ENCODE measurements at places on chromosomes 7 and 10.

DNA sequence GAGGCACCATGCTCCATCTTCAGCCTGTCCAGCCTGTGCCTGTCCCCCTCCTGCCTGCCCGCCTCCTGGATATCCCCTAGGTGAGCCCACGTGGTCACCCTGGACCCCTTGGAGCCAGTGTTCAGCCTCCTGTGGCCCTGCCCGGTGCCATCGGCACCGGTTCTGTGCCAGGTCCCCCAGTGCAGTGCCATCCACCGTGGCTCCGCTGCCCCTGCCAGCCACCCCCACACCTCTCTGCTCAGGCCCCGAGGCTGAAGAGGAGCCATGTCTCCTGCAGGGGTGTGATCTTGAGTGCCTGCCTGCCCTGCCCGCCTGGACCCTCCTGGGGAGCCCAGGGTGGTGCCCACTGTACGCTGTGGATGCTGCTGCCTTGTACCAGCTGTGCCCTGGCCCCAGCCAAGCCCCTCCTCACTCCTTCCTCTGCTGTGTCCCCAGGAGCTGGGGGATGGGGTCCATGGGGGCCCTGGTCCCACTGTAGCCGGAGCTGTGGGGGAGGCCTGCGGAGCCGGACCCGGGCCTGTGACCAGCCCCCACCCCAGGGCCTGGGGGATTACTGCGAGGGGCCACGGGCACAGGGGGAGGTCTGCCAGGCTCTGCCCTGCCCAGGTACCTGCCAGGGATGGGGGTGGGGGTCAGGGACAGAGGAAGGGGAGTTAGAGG is 26.2 kb upstream of the ZNF862 start:
- DNase-seq: no peak

DNA sequence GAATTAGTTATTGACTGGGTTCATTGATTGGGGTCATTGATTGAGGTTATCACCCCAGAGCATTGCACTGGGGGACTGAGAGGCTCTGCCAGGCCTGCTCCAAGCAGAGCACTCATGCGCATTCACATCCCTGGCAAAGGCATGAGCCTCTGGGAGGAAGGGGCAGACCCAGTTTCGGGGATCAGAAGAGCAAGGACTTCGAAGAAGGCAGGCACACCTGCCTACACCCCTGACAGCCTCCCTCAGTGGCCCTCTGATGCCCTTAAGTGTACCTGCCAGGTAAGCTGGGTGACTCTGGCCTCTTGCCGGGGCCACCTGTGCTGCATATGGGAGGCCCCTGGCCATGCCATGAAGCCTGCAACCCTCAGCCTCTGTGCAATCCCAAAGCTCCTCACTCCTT is 181.1 kb downstream of the PTPN20 start:
- DNase-seq: no peak

- no peak for DNase-seq
Measured at GRCh38 chr7:98235901-98236300, 16.1 kb downstream of the TECPR1 start.

GRCh38 chr10:34126371-34127151 is 688.5 kb downstream of the PARD3 start:
- no peak for DNase-seq

DNA sequence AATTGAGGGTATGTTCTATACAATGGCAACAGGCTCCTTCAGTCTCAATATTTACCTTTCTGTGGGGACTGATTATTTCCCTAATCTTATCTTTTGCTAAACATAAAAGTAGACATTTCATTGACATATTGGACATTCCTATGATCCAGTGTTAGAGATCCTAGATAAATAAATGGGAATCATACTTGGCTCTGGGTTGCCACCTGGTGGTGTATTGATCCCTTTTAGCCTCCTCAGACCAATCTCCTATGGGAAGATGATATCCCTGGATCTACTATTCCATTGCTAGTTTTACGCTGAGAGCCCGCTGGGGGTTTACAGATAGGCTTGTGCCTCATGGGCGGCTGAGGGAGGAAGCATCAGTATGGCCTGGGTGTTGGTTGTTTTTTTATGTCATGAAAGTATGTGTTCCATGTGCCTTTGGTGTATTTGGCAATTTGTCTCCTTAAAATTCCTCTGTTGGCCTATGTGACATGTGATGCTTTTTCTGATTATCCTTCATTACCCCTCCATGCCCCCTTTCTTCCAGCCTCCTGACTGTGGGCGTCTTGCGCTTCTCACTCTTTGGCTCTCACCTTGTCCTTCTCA is 18.8 kb downstream of the CELF2 start:
- DNase-seq: no peak

GRCh38 chr10:30357075-30357801 is 8.2 kb upstream of the MTPAP start:
- no peak for DNase-seq

GRCh38 chr7:16599860-16600259 is 45.7 kb downstream of the ANKMY2 start:
- no peak for DNase-seq

DNA sequence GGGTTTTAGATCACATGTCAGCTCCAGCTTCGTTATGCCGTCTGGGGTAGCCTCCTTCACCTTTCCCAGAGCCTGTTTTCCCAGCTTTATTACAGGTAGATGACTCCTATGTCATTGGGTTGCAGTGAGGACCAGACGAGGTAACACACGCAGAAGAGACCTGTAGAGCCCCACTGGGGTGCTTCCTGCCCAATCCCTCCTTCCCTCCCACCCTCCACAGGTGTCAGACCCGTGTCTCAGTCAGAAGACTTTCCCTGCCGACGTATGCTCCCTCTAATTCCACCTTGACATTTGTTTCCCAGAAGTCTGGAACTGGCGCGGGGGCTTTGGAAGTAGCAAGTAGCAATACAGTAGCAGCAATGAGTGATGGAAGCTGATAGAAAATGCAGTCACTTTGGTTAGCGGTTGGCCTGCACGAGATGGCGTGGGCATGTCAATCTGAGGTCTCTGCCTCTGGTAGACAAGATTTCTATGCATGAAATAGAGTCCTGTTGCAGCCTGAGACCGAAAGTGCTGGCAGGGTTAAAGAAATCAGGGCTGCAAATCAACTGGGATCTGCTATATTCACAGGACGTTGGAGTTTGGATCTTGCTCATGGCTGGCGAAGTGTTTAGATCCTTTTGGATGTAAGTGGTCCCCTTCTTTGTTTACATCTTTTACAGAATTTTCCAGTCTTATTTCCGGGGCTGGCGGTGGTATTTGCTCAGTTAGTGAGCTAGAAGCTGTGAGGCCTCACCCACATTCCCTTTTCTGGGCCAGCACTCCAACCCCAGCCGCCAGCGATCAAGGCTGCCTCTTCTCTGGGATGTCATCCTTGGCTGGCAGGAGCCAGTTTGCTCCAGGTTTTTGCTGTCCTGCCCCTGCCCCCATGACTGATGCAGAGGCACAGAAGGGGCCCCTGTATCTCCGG is 78.3 kb upstream of the KMT2C start:
- no peak for DNase-seq

- no peak for DNase-seq
Measured at GRCh38 chr10:103584216-103585010, 90.9 kb downstream of the NEURL1 start.

GRCh38 chr7:127792528-127793342 is 140.7 kb downstream of the SND1 start:
- no peak for DNase-seq

- no peak for DNase-seq
Measured at GRCh38 chr7:147071536-147071935, 954.9 kb downstream of the CNTNAP2 start.

GRCh38 chr7:120794106-120794729 is 63.7 kb downstream of the TSPAN12 start:
- DNase-seq: no peak

DNA sequence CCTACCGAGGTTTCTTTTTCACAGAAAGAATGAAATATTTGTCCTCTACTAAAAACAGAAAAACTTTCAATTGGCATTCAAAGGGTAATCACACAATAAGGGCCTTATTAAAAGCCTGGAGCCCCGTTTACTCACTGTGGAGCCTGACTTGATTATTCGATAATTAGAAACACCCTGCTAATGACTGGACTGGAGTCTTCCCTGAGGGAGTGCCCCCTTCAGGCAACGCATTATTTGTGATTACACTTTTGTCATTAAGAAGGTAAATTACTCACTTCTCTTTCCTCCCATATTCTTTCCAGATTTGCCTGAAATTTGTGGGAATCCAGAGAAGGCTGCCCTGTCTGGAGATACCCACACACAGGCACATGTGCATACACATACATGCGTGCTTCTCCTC is 444.2 kb upstream of the NPVF start:
- no peak for DNase-seq

GRCh38 chr10:11532306-11532705 is 79.1 kb downstream of the USP6NL start:
- no peak for DNase-seq

GRCh38 chr7:37957221-37957970 is 37.0 kb downstream of the EPDR1 start:
- DNase-seq: no peak

- DNase-seq: no peak
Measured at GRCh38 chr10:105356626-105357025, 715.5 kb downstream of the SORCS3 start.

DNA sequence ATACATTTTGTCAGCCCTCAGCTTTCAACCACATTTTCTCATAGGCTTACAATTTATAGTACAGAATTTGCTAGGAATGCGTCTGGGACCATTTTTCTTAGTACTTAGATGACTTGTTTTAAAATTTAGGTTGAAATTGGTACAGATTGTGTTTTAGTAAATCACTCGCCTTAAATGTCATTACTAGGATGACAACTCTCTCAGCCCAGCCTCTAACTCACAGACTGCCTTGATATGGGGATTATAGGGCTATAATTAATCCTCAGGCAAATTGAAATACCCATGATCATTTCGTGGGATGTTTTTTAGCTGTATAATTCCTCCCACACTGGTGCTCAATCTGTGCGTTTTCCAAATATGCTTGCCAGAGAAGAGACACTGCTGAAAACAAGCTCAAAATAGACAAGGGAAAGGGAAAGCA is 299.7 kb upstream of the AKR1E2 start:
- DNase-seq: no peak

GRCh38 chr10:99435986-99436638 is 5.7 kb upstream of the GOT1 start:
- no peak for DNase-seq

DNA sequence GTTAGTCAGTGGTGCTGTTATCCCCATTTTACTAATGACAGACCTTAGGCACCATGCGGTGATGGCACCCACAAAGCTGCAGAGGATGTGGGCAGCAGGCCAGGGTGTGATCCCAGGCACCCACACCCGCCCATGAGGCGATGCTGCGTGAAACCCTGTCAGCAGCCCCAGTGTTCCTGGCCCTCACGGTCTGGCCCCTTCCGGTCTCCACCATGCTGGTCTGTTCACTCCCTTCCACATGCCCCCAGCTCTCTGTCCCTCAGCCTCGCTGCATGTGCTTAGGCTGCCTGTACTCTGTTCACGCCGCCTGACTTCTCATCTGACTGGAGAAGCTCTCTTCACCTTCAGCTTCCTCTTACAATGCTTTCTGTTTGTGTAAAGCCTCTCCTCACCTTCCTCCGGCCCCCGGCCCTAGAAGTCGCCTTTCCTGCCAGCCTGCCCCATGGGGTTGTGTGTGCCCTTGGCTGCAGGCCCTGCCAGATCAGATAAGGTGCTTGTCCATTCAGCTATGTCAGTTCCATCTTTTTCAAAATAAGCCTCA is 17.6 kb upstream of the ORAI2 start:
- DNase-seq: no peak

DNA sequence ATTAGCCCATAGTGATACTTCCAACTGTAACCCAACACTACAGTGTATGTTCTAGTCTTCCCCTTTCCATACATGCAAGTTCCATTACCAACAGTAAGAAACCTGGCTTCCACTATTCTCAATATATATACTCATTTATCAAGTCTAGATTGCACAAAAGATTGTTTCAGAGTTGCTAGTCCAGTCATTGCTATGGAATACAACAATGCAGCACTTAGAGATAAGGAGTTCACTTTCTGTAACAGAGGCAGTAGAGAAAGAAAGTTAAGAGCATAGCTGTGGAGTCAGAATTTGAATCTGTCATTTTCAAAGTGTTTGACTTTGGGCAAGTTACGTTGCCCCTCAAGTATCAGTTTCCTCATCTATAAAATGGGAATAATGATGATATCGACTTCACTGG is 90.1 kb downstream of the RTKN2 start:
- no peak for DNase-seq

- no peak for DNase-seq
Measured at GRCh38 chr7:26723129-26723528, 141.3 kb downstream of the SKAP2 start.

DNA sequence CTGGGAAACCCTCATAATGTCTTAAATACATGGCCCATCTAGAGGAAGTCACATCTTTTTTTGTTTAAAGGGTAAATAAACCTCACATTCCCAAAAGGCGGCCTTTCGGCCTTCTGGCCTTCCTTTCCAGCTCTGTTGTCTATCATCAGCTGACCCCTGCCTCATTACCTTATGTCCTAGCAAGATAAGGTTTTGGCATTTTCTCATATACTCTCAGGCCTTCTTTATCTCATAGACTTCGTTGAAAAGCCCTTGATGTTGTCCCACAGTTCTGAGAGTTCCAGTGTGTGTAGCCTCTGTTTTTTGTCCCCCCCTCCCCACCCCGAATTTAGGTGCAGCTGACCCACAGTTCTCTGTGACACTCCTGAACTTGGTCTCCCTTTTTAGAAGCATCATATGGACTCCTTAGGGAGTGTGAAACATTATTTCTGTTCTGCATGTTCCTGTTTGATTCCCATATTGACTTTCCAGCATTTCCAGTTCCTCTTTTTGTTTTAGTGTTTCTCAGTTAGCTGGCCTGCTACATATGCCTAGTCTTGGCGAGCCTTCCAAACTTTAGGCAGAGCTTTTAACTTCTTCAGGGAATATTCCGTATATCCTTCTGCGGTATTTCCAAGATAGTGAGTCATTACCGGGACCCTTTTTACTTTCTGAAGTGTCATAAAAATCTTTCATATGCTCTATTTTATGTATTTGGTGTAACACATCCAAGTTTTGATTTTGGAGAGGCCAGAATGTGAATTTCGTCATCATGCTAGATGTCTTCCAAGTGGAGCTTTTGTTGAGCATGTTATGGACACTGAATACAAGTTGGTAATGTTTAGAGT is 138.5 kb downstream of the LRRC4 start:
- DNase-seq: no peak

DNA sequence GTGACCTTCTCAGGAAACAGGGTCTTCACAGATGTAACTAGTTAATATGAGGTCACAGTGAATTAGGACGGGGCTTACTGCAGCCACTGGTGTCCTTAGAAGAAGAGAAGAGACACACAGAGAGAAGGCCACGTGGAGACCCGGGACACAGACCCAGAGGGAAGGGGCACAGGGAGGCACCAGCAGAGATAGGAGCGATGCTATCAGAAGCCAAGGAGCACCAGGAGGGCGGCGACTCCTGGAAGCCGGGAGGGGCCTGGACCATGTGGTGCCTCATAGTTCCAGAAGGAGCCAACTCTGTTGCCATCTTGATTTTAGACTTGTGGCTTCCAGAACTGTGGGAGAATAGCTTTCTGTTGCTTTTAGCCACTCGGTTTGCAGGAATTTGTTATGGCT is 505.9 kb downstream of the TCERG1L start:
- no peak for DNase-seq

DNA sequence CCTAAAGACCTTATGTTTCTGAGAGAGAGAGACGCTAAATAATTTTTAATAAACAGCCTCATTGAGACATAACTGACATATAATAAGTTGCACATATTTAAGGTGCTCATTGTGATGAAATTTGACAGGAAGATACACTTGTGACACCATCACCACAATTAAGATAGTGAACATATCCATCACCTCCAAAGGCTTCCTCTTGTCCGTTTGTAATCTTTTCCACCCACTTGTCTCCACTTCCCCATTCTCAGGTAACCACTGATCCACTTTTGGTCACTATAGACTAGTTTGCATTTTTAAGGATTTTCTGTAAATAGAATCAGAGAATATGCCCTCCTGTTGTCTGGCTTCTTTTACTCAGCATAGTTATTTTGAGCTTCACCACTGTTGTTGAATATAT is 195.1 kb upstream of the WDR11 start:
- no peak for DNase-seq

Data from caudate nucleus (tissue), 63 donors.